GM23248 (cell line): ENCODE measurements at places on chromosomes 5 and 9.

- peak within 1 kb of the TSS; percentile 72 for H3K27ac ChIP-seq
- peaks cover 12% of the 10 kb centered on the region; the same call in 1 of the 2 replicates for H3K4me1 ChIP-seq
- H3K36me3 ChIP-seq = no peaks in the 10 kb centered on the region
- no peaks in the 10 kb centered on the region for H3K27me3 ChIP-seq
- peak; percentile 75 for DNase-seq
Measured at GRCh38 chr5:78985116-78985724, at the start of gene ARSB. Gene ARSB (minus strand): TSS chr5:78985310. CDS start chr5:78985248, 62 bp downstream.

DNA sequence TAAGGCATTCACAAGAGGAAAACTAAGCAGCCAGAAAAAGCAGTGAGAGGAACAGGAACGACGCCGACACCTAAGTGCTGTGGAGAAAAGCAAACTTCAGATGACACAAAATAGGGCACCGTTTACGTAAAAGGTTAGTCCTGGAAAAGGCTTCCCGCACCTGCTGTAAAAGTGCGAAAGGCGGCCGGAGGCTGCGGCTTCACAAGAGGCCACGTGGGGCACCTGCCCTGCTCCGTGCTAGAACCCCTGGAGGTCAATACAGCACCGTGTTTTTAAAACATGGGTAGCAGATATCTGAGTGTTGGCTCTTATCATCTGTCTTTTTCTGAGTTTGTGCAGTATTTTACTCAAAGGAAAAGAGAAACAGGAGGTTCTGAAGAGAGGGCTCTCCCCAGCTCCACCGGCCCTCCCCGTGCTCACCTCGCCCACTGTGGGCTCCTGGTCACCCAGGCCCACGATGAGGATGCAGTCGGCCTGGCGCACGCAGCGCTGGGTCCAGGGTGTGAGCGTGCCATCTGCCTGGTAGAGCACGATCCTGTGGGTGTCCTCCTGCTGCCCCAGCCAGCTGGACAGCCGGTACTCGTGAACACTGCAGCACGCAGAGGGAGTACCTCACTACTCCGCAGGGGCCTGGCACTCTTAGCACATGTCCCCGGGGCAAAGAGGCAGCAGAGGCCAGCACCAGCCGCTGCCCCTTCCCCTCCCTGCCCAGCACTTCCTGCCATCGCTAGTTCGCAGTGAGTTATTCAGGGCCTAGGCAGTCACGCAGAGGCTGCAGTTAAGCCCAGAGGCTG, 21.0 kb upstream of the NSMF start:
- H3K27ac ChIP-seq = no peak overlapping the region
- no peak overlapping the region for H3K4me3 ChIP-seq
- no peak for DNase-seq

DNA sequence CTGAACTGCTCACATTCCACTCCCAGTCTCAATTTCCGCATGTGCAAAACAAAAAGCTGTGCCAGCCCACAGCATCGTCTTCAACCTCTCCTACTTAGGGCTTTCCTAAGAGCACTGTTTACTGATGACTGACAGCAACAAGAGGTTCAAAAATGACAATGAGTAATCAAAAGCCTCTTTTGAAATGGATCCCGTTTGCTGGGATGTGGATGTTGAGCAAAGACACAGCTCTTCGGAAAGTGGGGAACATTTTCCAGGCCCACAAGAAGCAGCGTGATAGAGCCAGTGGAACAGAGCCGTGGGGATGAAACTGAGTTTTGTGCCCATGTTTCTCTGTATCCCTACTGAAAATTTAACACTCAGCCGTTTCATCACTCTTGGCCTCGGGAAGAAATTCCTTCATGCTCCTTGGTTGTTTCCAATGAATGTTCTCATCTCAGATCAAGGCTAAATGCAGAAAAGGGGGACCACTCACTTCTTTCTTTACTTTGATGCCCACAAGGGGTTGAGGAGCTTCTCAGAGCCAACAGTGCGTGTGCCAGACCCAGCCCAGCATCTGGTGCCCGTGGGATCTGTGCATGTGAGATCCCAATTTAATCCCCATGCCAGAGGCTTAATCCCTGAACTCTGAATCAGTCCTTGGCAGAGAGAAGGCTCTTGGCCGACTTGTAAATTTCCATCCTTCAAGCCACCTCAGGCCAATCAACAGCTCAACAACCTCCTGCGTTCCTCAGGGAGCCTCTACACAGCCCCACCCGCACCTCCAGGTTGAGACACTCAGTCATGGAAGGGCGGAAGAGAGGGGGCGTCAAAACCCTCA, 230.2 kb upstream of the DAPK1 start:
- DNase-seq = peak; percentile 91
- H3K27ac ChIP-seq = peak overlapping the region; percentile 82
- no peak overlapping the region for H3K4me3 ChIP-seq
- H3K4me1 ChIP-seq = peaks cover 49% of the 10 kb centered on the region
- H3K27me3 ChIP-seq = no peaks in the 10 kb centered on the region
- H3K36me3 ChIP-seq = no peaks in the 10 kb centered on the region

DNA sequence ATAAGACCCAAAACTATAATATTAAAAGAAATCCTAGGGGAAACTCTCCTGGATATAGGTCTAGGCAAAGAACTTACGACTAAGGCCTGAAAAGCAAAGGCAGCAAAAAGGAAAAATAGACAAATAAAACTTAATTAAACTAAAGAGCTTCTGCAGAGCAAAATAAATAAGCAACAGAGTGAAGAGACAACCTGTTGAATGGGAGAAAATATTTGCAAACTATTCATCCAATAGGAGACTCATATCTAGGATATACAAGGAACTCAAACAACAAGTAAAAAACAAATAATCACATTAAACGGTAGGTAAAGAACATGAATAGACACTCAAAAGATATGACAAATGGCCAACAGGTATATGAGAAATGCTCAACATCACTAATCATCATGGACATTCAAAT, 318.6 kb downstream of the CSNK1G3 start:
- no peak overlapping the region for H3K4me3 ChIP-seq
- H3K27me3 ChIP-seq = no peaks in the 10 kb centered on the region
- H3K4me1 ChIP-seq = no peaks in the 10 kb centered on the region

DNA sequence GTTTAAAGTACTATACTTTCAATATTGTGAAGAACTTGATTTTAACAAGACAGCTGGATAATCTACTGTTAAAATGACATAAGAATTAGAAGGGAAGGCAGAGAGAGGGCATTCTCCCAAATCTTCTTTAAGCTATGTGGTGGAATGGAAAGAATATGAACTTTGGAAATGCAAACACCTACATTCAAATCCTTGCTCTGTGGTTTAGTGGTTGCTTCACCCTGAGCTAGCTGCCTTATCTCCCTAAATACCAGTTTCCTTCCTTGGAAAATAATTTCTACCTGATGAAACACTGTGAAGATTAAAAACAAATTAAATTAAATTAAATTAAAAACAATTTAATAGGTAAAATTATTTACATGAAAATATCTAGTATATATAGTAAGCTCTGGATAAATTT, 98.5 kb downstream of the GPR21 start:
- no peak overlapping the region for H3K27ac ChIP-seq
- no peak for DNase-seq
- H3K4me3 ChIP-seq = no peak overlapping the region
- H3K36me3 ChIP-seq = no peaks in the 10 kb centered on the region
- H3K4me1 ChIP-seq = no peaks in the 10 kb centered on the region

DNA sequence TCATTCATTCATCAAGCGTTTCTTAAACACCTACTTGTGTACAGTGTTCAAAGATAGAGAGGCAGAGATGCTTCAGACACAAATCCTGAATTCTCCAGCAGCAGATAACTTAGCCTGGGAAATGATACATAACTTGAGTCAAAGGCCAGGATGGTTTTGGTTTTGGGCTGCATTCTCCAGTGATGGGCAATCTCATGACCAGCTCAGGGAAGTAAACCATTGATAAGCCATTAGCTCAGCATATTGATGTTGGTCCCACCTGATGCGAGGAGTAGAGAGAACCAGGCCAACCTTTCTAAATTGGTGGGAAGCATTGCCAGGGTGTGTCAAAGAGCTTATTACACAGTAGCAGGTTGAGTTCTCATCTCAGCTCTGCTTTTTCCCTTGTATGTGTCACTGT, 53.0 kb downstream of the SH3RF2 start:
- no peak for DNase-seq
- H3K27ac ChIP-seq = no peak overlapping the region
- peaks cover 23% of the 10 kb centered on the region for H3K27me3 ChIP-seq

GRCh38 chr9:91039125-91039834, 237.7 kb downstream of the SYK start:
- H3K27me3 ChIP-seq = no peaks in the 10 kb centered on the region
- H3K4me1 ChIP-seq = peaks cover 12% of the 10 kb centered on the region
- no peak overlapping the region for H3K4me3 ChIP-seq
- H3K27ac ChIP-seq = no peak overlapping the region
- H3K36me3 ChIP-seq = no peaks in the 10 kb centered on the region

DNA sequence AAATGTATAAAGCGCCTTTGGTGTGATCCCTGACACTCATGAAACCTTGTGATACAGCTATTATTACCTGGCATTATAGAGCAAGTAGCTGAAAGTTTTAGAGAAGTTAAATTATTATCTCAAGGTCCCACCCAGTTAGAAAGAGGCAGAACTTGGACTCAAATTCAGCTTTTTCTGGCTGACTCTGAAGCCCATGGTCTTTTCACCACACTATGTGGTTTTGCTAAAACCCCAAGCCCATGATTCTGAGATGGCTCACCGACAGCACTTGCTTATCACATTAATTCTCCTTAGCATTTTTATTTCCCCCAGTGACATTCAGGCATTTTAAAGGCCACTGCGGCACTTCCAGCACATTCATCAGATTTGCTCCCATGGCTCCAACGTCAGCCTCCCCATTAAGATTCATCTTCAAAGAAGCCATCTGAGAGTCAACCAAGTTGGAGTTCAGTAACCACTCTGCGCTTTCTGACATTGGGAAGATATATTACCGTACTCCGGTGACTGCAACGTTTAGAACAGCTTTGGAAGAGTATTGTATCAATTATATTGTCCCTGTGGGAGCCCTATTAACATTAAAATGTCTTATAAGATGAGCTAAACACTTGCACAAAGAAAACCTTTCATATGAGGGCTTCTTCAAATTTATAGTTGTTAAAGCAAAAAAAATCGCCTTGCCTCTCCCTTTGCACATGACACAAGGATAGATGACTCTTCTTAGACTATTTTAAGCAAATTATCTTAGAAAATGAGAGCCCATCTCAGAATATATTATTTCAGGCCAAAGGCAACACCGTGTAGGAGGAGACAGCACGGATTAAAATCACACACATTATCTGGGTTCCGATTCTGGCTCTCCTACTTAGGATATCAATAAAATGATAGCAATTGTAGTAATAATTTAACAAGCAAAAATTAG, 638.1 kb downstream of the ACTL7B start:
- no peak overlapping the region for H3K4me3 ChIP-seq
- no peak for DNase-seq
- no peaks in the 10 kb centered on the region for H3K27me3 ChIP-seq
- no peak overlapping the region for H3K27ac ChIP-seq
- H3K36me3 ChIP-seq = no peaks in the 10 kb centered on the region
- no peaks in the 10 kb centered on the region for H3K4me1 ChIP-seq

DNA sequence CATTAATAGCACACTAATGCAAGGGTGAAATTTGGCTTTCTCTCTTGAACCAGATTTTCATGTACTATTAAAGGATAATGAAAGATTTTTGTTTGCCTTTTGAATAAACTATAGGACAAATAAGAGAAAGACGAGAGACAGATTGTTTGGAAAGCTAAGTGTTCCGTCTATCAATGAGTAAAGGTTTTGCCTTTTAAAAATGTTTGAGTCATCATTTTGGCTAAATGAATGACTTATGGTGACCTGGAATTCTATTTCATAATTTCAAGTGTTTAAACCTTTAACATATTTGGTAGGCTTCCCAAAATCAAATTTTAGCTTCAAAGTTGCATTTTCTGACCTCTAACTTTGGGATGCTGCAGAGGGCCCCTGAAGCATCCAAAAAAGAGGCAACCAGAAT, 145.2 kb downstream of the SLC25A46 start:
- H3K4me3 ChIP-seq = no peak overlapping the region
- peak; percentile 37 for DNase-seq
- no peaks in the 10 kb centered on the region for H3K36me3 ChIP-seq
- no peaks in the 10 kb centered on the region for H3K27me3 ChIP-seq
